ENCODE measurements at places on chromosomes 5 and 9.

- no peak for DNase-seq
Observed at GRCh38 chr9:123411191-123411590, 55.2 kb downstream of the CRB2 start.

- DNase-seq: peak; percentile 17
Observed at GRCh38 chr5:35198686-35199085, 31.6 kb downstream of the PRLR start.

- DNase-seq: no peak
Observed at GRCh38 chr9:82404881-82405280, 416.3 kb downstream of the SPATA31D1 start.

DNA sequence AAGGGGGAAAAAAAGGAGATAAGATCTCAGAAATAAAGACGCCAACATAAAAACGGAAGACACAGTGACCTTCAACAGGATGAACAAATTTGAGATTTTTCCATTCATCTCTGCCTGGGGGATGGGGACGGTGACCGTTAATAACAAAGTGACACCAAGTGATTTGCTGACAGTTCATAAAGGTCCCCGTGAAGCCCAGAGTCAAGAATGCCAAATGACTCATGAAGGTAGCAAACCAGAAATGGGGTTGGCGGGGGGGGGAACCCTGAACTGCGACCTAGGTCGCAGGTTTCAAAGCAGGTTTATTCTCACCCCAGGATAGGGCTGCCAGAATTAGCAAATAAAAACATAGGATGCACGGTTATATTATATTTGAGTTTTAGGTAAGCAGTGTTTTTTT, 21.1 kb upstream of the SHB start:
- DNase-seq: no peak

DNA sequence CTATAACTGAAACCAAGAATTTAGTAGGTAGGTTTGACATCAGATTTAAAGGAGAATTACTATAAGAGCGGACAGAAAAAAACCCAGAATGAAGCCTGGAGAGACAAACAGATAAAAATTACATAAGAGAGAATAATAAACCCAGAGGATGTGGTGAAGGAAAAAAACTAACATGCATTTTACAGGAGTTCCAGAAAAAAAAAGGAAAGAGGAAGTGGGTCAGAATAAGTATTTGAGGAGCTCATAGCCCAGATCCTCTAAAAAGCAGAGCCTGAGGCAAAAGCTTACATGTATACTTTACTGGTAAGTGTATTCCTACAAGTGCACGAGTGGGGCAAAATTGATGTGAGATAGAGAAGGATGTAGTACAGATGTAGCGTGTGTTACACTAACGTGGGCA, 43.1 kb upstream of the NAA35 start:
- no peak for DNase-seq
